DMS79 (cell line): ENCODE measurements at places on chromosomes 1 and 21.

DNA sequence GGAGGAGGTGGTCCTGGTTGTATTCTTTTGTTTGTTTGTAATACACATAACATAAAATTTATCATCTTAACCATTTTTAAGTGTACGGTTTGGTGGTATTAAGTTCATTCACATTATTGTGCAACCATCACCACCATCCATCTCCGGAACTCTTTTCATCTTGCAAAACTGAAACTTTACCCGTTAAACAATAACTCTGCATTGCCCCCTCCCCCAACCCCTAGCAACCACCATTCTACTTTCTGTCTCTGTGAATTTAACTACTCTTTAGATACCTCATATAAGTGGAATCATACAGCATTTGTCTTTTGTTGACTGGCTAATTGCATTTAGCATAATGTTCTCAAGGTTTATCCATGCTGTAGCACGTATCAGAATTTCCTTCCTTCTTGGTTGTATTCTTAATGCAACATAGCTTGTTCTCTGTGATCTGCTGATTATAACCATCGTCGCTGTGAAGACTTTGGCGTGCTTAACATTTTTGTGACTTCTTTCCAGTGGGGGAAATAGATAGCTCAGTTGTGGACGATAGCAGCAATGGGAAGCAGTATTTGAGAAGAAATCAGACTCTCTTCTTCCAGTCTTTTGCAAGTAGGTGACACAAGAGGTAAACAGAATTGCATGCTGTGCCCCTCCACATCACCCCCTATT is 117.5 kb upstream of the HOOK1 start:
- no peak for DNase-seq

GRCh38 chr1:201024625-201024998 is 1.1 kb upstream of the KIF21B start:
- no peak for DNase-seq

- DNase-seq, result no peak
These were observed 81.9 kb upstream of the EDN2 start for GRCh38 chr1:41566274-41566885.

DNA sequence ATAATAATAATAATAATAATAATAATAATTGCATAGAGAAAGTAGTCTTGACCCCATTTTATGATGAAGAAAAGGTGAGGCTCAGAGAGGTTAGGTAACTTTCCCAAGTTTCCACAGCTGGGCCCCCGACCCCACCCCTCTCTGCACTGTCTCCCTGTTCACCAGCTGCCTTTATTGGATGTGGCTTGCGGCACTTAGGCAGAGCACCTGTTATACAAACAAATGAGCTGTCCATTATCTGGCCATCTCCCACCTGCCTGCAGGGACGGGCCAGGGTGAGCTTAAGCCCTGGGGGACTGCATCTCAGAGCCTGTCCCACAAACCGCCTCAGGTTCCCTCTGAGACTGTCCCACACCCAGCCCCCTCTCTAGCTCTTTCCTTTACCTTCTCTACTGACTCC is 10.1 kb upstream of the EFNA1 start:
- DNase-seq, result no peak

DNA sequence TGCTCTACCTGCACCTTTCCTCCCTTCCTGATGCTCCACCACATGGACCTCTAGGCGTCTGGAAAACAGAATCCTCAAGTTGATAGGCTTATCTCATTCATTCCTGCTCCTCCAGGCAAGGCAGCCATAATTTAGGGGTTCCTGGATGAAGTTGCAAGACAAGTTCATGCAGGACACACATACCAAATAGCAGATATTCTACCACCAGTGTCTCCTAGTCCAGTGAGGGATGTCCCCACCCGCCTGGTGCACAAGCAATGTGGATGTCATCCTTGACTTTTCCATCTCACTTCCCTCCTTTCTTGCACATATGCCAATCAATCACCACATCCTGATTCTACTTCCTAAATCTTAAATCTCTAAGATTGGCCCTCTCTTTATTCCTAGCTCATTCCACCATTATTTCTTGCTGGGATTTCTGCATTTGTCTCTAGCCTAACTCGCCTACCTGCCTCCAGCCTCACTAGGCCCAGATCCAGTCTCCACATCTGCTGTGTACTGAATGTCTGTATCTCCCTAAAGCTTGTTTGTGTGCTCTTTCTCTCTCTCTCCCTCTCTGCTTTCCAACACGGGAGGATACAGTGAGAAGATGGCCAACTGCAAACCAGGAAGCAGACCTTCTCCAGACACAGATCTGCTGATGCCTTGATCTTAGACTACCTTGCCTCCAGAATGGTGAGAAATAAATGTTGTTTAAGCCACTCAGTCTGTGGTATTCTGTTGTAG is 40.5 kb downstream of the CD34 start:
- no peak for DNase-seq

- no peak for DNase-seq
These were observed 60.8 kb upstream of the IVNS1ABP start for GRCh38 chr1:185377831-185378230.

DNA sequence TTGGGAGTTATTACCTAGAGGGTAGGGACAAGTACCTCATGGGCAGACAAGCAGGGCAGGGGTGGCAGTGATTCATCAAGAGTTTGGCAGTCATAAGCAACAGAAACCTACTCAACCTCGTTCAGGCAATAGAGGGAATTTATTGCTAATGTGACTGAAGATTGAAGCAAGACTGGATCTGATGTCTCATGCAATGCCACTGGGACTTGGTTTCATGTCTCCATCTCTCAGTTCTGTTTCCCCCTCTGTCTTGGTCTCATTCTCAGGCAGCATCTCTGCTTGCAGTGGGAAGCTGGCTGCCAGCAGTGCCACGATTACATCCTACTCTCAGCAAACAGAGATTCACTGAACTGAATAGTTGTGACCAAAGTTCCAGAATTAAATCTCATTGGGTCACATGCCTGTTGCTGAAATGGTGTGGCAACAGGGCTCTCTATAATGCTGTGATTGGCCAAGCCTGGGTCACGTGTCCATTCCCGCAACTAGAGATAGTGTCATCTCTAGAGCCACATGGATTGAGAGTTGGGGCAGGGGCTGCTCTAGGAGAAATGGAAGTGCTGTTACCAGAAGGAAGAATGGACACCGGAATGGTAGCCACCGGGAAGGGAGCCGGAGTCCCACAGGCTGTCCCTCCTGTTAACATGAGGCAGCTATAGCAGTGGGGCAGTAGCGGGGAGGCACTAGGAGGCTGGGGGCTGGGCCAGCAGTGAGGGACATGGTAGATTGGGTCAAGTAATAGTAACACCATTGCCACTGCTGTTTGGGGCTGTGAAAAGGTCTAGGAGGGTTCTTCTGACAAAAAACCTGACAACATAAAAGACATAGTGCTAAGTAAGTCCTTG is 3.9 kb upstream of the CDC42 start:
- no peak for DNase-seq

- DNase-seq, result no peak
These were observed 19.3 kb upstream of the C1orf21 start for GRCh38 chr1:184367427-184368038.

DNA sequence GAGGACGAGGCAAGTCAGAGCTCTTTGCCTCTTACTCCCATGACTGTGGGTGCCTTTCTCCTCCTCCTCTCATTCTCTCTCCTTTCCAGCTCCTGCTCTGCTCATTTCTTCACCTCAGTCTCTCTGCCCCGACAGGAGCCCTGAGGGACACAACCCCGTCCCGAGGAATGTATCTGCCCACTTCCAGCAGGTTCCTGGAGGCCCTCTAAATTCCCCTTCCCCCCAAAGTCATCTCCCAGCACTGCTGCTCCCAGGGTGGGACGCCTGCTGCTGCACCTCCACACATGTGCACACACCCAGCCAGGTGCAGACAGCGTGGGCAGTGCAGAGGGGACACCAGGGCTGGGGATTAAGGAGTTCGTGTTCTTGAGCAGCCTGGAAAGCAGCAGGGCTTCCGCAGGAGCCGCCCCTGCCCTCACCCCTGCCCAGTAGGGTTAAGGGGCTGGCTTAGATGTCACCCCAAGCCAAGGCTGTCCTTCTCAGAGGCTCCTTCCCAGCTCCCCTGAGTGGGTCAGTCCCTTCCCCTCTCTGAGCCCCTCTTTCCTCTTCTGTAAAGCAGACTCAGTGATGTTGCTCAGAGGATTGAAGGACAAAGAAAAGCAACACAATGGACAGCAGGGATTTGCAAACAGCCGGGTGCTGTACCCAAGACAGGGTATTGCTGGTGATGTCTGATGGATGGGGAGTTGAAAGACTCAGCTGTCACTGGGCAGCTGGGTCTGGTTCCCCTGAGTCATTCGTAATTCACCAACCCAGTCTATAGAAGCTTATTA is 346.0 kb downstream of the MATN1 start:
- no peak for DNase-seq

DNA sequence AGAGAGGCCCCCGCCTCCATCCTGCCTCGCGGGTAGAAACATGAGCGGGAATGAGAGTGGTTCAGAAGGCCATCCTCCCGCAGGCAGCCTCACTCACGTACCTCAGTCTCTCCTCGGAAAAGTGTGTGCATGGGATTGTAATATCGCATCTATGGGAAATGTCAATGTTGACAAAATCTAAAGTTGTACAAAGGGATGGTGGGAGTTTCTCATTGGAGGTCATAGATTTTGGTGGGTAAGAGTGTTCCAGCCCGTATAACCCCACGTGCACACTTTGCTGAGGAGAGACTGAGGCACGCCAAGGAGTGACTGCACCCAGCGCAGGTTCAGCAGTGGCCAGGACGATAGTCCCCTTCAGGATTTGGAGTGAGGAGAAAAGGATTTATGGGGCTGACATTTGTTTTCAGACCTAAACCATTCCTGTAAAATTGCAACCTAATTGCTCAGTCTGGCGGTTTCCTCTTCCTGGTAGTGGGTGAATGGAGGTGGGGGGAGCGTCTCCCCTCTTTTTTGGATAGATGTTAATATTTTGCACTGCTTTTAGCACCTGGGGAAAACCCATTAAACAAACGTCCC is 59.6 kb downstream of the GALNT2 start:
- DNase-seq, result no peak

DNA sequence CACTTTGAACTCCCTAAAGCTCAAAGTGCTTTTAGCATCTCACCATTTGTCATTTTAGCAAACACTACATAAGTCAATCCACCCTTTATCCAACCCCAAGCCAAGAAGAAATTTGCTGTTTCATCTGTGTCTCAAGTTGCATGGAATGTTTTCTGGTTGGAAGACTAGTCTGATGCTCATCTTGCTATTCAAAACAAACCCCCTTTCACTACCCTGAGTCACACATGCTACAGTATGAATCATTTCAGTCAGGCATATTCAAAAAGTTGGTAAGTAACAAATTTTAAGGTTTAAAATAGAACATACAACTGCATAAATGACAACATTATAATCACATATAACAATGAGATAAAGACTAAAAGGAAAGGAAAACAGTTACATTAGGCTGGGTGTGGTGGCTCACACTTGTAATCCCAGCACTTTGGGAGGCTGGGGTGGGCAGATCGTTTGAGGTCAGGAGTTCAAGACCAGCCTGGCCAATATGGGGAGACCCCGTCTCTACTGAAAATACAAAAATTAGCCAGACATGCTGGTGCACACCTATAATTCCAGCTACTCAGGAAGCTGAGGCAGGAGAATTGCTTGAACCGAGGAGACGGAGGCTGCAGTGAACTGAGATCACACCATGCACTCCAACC is 38.7 kb downstream of the DSTYK start:
- no peak for DNase-seq

DNA sequence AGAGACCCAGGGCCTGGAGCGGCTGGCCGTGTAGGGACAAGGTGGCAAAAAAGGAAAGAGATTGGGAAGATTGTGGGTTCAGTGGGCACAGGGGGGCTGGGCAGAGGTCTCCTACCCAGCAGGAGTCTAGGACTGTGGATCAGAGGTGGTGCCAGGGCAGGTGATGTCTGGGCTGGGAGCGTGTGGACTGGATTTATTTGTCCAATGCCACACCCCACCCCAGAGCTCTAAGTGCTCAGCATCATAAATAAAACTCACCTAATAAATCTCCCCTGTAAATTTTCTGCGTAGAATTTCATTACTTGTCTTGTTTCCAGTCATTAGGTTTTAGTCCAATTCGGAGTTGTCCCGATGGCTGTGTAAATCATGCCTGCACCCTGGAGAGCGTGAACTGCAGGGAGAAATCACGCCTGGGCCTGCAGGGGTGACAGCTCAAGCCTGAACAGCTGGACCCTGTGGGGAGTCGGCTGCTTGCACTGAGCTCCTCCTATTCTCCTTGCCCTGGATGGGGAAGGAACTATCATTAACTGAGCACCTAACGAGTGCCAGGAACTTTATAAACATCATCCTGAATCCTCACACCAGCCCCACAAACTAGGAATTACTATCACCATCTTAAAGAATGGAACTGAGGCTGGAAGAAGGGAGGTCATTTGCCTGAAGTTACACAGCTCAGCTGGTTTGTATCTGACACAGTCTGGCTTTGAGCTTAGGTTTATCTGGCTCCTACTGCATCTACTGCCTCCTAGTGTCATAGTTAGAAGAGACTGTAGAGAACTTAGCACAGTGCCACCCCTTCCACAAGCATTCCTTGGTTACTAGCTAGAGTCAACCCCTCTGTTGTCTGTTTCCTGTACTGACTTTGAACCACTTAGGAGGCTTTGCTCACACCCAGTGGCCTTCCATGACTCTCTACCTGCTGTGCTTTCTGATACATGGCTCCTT is 25.0 kb upstream of the POU3F1 start:
- DNase-seq, result no peak
